Activated CD8-positive, alpha-beta memory T cell treated with anti-CD3 and anti-CD28 coated beads for 1 hour (primary cell): ENCODE measurements at places on chromosomes 3 and 15.

DNA sequence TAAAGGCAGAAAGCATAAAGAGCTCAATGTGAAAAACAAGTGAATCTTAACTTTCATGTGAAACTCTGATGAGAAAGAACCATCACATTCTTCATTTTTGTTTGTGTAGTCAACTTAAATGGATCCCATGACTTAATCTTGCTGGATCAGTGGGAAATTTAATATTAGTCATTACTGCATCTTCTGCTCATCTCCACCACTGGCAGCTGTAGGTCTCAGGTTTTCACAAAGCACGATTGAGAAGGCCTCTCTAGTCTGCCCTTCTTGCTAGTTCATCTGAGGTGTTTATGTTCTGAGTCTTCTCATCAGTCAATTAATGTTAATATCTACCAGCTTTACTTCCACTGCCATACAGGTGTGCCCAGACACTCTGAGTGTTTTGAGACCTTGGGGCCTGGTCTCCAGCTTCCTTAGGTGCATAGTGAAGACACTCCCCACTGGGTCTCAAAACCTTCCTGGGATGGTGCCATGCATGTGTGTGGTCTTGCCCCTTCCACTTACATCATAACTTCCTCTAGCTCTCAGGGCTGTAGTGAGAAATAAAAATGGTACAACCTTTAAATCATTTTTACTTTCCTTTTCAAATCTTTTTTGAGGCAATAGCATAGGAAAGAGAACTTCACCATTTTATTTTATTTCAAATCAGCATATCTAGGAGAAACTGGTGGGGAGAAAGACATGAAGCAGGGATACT, 421.6 kb upstream of the CBLB start:
- no peak for DNase-seq

DNA sequence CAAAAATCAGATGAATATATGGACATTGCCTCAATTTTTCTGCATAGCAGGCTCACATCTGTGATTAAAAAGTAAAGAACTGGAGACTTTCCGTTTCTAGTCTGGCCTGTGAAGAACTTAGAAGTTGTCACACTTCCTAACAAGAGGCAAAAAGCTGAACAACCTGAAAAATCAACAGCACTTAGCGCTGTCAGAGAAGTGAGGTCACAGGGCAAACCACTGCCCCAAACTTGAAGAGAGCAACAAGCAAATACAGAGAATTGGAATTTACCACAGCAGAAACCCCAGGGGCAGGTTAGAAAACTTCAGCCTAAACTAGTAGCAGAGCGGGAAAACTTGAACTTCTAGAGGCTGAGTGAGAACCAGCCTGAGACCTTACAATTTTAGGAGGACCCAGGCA, 38.9 kb downstream of the CCDC54 start:
- DNase-seq, result no peak

GRCh38 chr15:82944056-82944455, 8.5 kb downstream of the HOMER2 start:
- no peak for DNase-seq

GRCh38 chr3:132730891-132731580, 8.8 kb upstream of the NPHP3 start:
- DNase-seq, result no peak

DNA sequence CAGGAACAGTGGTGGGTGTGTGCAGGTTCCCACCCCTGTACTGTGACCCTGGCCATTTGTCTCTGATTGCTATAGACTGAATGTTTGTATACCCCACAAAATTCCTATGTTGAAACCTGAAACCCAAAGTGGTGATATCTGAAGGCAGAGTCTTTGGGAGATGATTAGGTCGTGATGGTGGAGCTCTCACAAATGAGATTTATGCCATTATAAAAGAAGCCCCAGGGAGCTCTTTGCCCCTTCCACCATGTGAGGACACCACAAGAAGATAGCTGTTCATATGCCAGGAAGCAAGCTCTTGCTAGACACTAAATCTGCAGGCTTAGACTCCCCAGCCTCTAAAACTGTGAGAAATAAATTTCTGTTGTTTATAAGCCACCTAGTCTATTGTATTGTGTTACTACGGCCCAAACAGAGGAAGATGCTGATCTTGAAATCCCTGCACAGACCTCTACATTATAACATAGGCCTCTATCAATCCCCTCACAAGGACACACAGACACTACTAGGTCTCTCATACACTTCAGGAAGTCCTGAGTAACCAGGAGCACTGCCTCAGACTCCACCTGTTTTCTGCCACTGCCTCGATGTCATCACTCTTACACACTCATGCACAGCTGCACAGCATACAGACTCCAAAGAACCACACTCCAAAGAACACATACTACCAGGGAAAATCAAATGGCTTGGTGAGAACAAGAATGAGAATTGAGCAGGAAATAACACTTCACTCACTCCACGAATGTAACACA, 14.7 kb downstream of the IGSF11 start:
- no peak for DNase-seq

GRCh38 chr3:17399586-17399985, 342.8 kb downstream of the TBC1D5 start:
- DNase-seq, result no peak

DNA sequence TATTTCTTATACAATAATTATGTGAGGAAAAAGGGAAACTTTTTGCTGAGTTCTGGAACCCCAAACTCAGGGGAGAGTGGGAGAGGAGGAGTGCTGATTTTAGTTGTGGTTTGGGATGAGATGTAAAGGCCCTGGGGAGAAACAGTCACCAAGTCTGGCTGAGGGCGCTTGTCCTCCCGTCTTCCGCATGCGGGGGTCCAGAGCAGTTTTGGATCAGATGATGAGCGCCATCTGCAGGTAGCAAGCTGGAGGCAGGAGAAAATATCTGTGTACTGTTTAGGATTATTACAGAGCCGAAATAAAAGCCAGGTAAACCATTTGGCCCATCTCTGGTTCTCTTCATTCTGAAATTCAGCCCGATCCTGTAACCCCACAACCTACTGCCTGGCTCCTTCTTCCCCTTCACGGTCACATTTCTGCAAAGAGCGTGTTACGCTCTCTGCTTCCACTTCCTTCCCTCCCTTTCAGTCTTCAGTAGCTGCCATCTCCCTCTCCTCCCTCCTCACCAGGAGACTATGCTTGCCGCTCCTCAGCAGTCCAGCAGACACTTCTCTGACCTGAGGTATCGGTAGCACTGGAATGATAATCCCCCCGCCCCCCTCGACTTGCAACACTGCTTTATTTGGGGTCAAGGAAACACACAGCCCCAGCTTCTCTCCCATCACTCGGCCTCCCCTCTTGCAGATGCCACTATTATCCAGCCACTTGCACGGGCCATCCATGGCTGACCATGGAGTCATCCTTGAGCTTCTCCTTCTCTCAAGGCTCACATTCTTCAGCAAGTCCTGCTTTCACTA, 1.4 kb upstream of the PARP14 start:
- peak; percentile 69 for DNase-seq

DNA sequence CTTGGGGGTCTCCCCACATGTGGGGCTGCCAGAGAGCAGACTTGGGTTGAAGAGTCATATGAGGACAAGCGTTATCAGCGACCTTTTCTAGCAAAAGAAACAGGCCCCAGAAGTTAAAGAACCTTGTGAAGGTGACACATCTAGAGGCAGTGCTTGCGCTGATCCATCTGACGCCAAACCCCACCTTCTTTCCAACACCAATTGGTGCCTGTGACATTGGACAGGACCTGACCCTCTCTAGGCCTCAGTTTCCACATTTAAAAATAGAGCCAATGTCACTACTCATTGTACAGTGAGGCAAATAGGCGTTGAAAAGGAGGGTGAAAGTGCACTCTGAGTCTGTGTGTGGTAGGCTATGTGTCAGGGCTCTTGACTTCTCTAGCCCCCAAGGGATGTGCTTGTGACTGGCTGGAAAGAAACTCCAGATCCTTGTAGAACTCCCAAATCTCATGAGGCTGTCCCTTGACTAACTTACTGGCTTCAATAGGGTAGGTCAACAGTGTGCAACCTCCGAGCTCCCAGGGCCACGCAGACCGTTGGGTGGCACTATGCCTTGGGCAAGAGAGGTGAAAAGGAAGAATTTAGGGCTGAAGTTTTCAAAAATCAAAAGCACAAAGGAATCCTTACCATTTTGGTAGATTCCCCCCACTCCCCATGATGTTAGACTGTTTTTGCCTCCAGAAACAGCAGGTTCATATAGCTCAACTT, 666 bp upstream of the FAM219B start:
- no peak for DNase-seq

DNA sequence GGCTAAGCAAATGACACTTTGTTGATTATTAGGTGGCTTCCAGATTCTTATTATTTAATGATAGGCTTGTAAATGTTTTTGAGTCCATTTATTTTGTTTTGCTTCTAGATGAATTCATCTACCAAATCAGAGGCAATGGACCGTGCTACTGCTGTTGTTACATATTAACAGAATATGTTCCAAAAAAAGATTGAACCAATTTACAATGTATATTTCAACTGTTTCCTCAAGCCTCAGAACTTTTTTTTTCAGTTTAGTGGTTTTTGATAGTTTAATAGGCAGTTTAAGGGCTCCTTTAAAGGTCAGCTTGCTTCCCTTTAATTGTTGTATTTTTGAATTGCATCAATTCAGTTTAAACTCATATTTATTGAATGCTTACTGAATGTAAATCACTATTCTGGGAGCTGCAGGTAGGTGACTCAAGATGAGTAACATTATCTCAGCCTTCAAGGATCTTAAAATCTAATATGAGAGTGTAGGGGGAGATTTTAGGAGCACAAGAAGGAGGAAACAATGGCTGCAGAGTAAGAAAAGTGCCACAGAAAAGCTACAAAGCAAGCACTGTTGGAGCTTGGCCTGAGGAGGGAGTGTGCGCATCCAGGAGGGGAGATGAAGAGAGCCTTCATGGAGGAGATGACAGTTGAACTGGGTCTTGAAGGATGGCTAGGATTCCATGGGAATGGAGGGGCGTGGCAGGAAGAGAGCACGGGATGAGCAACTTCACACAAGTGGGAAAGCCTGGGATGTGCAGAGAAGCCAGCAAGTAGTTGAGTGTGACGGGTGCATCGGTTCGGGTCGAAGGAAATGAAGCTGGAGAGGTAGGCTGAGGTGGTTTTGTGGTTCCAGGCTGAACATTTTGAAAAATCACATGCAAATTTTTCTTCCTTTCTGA, 14.7 kb downstream of the MAP2K1 start:
- no peak for DNase-seq

- no peak for DNase-seq
Measured at GRCh38 chr3:3800685-3801493, 1.7 kb downstream of the LRRN1 start.

DNA sequence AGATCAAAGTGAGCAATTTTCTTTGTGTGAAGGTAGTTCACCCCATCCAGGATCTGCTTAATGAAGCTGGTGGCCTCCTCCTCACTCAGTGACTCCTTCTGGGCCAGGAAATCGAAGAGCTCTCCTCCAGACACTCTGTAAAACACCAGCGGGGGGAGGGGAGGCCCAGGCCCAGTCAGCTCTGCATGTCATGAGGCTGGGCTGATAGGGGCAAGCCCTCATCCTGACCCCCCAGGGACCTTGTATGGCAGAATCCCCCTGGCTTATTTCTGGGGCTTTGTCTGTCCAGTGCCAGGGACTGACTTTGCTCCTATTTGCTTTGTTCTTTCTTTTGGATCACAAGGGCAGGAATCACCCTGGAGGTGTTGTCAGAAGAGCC, 74.9 kb downstream of the DAPK2 start:
- peak; percentile 10 for DNase-seq

DNA sequence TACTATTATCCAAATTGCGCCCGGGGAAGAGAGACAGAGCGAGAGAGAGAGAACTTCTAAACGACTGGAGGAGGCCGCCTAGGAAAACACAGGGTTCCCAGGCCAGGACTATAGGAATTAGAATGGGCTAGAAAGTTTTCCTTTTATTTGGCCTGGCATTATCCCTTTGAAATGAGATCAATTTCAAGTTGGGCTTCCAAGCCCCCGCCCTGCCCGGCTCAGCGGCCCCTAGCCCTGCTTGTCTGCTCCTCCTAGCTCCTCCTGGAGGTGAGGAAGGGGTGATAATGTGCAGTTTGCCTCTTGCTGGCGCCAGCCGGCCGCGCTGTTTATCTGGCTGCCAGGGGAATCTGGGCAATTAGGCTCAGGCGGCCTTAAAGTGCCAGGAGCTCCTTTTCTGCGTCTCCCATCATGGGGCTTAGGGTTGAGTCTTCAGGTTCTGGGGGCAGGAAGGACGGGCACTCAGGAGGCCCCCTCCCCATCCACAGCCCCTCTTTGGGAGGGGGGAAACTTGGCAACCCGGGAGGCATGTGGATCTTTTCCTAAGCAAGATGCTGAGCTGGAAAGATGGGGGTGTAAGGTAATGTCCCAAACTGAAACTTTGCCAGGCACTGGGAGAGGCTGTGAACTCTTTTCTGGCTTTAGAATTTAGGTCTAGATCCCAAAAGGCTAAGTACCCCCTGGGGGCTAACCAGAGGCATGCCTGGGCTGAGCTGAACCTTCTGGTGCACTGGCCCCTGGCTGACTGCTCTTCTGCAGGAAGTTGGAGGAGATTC, 5.5 kb downstream of the SMAD6 start:
- no peak for DNase-seq

DNA sequence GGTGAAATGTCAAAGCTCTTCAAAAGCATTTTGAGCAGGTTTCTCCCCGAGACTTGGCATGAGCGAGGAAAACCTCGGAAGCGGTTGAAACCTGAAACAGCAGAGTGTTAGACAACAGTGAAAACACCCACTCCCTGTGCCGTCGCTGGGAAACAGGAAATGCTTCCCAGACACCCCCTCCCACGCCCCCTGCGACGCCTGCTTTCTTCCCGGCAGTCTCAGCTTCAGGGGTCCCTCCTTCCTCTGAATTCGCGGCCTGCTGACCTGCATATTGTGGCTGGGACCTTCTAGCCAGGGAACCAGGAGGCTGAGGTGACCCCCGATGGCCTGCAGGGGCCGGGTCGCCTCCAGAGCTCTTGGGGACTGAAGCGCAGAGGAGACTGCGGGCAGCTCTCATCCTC, 250.6 kb upstream of the LYSMD4 start:
- DNase-seq, result no peak

DNA sequence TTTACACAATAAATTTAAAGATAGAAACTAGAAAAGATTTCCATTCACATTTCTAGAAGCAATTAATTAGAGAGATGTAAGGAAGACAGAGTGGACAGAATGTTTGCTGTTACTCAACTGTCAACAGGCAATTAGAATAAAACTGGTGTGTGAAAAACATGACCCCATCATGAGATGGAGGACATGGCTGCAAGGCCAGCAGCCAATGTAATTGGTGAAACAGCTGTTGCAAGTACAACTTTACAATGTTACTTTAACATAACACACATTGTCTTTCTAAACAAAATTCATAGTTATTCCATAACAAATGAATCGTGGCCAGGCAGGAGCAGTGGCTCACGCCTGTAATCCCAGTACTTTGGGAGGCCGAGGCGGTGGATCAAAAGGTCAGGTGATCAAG, 28.6 kb upstream of the STAG1 start:
- no peak for DNase-seq

- peak; percentile 61 for DNase-seq
Measured at GRCh38 chr15:75578948-75579920, at the start of gene PTPN9. Gene PTPN9, minus strand, starts transcription at chr15:75579315. Its CDS starts 539 bp downstream, at chr15:75578776.

- no peak for DNase-seq
Measured at GRCh38 chr15:51234176-51234927, 104.0 kb downstream of the CYP19A1 start.
